ENCODE measurements at places on chromosomes 6 and 20.

GRCh38 chr6:45256697-45257695, 71.1 kb upstream of the RUNX2 start:
- no peak for DNase-seq

- DNase-seq, result no peak
These were observed 33.4 kb upstream of the GCNT2 start for GRCh38 chr6:10487668-10488327.

GRCh38 chr6:7106215-7106751, 1.5 kb upstream of the RREB1 start:
- no peak for DNase-seq

GRCh38 chr20:904039-904545, 12.0 kb downstream of the ANGPT4 start:
- DNase-seq, result no peak

- DNase-seq, result no peak
These were observed 33.9 kb downstream of the SCAF8 start for GRCh38 chr6:154767003-154767723.

- no peak for DNase-seq
These were observed 35.0 kb downstream of the FOXF2 start for GRCh38 chr6:1424306-1424927.

DNA sequence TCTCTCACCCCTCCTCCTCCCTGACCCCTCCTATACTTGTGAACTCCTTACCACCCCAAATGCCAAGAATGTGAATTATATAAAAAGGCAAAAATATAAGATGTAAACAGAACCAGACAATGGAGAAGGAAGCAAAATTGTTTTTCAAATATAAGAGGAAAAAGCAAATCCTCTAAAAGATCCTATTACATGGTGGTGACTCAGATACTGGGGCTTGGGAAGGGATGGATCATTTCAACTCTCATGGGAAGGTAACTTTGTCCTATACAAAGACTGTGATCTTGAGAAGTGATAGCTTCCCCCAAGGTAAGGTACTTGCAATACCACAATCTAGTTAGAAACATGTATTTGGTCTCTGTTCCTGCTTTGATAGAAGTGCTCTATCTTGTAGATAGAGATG, 24.6 kb upstream of the TNFRSF21 start:
- DNase-seq, result no peak

GRCh38 chr20:10902576-10903282, 228.9 kb upstream of the JAG1 start:
- DNase-seq, result no peak

DNA sequence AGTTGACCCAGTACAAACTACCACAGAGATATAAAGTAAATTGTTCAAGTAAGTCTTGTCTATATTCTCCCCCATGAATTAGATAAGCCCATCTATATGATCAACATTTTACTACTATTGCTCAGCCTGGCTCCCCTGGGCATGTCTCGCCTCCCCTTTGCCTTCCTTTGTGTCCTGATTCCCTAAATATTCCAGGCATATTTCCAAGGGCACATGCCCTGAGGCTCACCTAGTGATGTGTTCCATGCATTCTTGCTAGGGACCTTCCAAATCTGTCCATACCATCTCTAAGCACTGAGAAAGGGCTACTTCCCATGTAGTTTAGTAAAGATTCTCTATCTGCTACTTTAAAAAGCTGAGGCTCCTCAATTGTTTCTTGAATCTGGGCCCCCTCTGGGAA, 309.5 kb upstream of the PRND start:
- DNase-seq, result no peak

DNA sequence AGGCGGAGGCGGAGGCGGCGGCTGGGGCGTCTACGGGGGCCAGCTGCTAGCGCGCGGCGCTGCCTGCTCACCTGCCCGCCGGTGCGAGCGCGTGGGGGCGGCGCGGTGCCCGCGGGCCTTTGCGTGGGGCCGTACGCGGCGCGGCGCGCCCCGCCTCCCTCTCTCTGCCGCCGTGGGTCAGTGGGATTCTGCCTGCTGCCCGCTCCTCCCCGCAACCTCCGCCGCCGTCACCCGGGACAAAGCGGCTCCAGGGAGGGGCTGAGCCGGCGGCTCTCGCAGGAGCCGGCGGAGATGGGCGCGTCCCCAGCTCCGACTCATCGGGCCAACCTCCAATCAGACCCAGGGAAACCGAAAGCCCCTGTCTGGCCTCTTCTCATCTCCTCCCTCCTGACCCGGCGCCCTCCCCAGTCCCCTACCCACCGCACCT, at the start of gene RCAN2:
Gene RCAN2 (minus strand): TSS at position 249 of the 427 bp plus-strand sequence.
- DNase-seq, result no peak

GRCh38 chr6:110596354-110596753, 119.9 kb upstream of the SLC22A16 start:
- DNase-seq, result no peak

- no peak for DNase-seq
These were observed 189.7 kb upstream of the NOX3 start for GRCh38 chr6:155645325-155645724.

- no peak for DNase-seq
These were observed 124.1 kb downstream of the HS3ST5 start for GRCh38 chr6:114218437-114219340.

GRCh38 chr6:47235964-47236760, 73.5 kb downstream of the TNFRSF21 start:
- no peak for DNase-seq

DNA sequence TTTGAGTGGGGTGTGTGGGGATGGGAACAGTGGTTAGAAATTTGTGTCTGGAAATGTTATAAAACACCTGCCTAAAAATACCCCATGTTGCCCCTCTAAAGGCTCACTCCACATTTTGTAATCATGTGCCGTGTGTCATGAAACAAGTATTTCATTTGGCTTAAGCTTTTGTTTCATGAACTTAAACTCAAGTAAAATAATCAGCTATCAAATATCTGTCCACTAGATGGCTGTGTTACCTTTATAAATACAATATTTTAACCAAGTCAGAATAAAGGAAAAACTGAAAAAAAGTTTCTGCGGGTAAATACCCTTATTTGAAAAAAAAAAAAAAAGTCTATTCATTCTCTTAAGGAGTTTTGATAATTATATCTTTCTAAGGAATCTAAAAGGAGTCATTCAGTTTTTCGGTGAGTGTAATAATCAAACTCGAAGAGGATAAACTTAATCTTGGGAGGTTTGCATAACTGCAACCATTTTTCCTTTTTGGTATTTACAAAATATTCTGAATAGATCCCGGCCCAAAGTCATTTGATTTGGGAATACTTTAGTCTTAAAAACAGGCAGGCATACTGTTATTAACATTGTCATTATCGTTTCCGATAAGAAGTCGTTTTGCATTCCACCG, 29.9 kb upstream of the MTRF1L start:
- DNase-seq, result no peak

DNA sequence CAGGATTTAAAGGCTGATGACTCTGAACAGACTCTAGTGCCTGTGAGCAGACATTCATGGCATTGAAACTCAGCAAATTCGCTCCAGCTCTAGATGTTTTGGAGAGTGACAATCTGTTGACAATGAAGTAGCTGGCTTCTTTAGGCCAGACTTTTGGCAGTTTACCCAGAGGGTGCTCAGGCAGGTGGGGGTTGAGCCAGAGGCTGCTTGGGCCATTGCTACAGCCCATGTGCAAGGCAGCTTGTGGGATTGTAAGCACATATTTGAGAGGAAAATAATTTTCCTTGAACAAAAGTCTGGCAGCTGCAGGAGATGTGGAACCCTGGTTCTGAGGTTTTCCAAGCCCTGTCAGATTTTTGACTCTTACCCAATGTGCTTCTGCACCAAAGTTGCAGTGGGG, 311.6 kb downstream of the CDC5L start:
- no peak for DNase-seq

GRCh38 chr6:30840935-30841643, 43.2 kb upstream of the DDR1 start:
- DNase-seq, result no peak

DNA sequence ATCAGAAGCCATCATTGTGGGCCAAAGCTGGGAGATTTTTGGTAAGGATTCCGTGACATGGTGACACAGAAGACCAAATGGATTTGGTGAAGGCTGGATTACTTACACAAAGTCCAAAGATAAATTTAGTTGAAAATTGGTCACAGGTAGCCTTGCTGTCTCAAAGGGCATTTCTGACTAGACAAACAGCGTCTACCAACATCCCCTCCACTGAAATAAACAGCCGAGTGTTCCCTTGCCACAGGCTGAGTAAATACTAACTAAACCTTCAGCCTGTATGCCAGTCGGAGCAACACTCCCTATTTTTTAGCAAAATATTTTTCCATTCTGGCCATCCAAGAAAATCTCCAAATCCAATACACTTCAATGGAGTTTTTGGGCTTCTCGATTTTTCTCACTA, 279.9 kb upstream of the CITED2 start:
- no peak for DNase-seq

DNA sequence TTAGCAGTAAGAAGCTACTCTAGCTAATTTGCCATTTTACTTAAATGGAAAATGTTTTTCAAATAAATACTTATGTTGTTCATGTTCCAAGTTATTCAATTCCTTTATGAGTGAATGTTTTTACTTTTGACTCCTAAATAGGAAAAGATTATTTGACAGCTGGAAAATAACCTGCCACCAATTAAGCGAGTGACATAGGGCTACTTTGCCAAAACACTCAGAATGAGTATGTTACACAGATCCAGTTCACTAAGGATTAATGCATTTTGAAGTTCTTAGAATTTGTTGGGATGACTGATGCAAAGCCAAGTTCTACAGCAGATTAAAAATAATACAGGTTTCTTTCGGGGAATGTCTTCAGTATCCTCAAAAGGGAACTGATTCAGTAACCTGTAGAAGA, 144.4 kb downstream of the ADGRG6 start:
- no peak for DNase-seq

DNA sequence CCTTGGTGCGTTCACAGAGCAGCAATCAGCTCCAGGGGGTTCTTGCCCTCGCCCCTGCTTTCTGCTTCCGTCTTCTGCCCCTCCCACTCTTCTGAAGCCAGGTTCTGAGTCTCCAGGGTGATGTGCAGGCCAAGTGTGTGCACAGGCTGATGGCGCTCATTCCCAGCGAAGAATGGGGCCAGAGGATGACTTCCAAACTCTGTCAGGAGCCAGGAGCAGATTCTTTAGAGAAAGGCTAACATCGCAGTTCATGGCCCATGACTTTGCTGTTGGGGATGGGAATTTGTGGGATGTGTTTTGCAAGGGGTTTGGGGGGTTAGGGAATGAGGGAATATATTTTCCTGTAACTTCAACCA, 56.1 kb upstream of the CCN6 start:
- no peak for DNase-seq

GRCh38 chr20:58864346-58864745, 11.8 kb downstream of the GNAS start:
- no peak for DNase-seq

GRCh38 chr6:106790935-106791334, 161.6 kb downstream of the QRSL1 start:
- no peak for DNase-seq

DNA sequence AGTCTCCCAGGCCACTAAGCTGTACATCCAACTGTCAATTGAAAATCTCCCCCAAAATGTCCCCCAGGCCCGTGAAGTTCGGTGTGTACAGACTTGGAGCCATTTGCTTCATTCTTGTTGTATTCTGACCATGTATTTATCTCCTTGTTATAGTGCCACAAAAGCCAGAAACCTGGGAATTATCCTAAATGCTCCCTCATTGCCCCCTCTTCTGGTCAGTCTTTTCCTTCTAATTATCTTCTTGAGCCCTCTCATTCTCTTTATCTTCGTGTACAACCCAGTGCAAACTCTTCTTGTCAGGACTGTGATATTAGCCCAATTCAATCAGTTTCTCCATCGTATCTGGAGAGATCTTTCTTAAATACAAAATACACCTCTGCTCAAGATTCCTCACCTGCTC, 64.7 kb downstream of the RFX6 start:
- no peak for DNase-seq

- no peak for DNase-seq
These were observed 5.4 kb upstream of the GSTA5 start for GRCh38 chr6:52846002-52846401.

GRCh38 chr6:72724545-72724944, 102.7 kb downstream of the KCNQ5 start:
- no peak for DNase-seq
